ENCODE measurements at places on chromosomes 12 and 14. TPM values are rescaled to one million over a fixed set of nuclear protein-coding genes. Genes with fewer than 3 reads are reported as not detected.

- H3K36me3 ChIP-seq: no peaks in the 10 kb centered on the region
- DNase-seq: no peak
- H3K4me3 ChIP-seq: no peak overlapping the region
- H3K4me1 ChIP-seq: no peaks in the 10 kb centered on the region
- H3K27ac ChIP-seq: no peak overlapping the region
- no peaks in the 10 kb centered on the region for H3K27me3 ChIP-seq
Observed at GRCh38 chr12:112964915-112965314, 13.4 kb upstream of the OAS2 start.

DNA sequence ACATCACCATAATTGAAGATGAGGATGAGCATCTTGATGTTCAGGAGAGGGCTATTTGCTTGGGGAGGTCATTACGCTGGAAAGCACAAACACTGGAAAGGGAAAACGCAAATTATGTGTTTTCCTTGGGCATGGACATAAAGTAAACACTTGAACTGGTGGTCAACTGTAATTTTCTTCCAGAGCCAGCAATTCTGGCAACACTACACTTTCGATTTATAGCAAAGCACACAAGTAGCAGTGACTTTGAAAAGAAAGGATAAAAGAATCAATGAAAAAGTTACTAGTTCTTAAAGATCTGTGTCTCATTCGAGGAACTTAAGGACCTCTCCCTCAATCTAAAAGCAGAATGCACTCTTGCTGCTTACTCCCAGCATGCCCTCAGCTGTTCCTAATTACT lies 2.2 kb downstream of the CLEC14A start:
- H3K27ac ChIP-seq: peak overlapping the region; percentile 81
- no peaks in the 10 kb centered on the region for H3K36me3 ChIP-seq
- peaks cover 5% of the 10 kb centered on the region for H3K4me1 ChIP-seq
- peak overlapping the region; percentile 62 for H3K4me3 ChIP-seq
- DNase-seq: no peak

LDHB gene
- 229 TPM for total RNA-seq

DNA sequence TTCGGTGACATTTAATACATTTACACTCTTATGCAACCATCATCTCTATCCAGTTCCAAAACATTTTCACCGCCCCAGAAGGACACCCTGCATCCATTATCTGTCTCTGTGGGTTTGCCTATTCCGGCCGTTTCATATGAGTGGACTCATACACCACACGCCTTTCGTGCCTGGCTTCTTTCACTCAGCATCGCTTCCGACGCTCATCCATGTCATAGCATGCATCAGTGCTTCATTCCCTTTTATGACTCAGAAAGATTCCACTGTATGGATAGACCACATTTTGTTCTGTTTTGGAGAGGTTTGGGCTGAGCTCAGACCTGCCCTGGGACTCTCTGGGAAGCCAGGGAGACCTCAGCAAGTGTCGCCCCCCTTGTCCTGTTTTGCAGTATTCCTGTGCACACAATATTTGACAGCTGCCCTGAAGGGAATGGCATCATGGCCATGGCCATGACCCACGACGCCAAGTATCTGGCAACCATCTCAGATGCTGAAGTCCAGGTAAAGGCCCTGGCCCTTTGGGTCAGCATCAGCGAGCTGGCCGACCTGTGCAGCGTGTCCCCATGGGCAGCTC lies 23.8 kb downstream of the CFAP251 start:
- H3K27ac ChIP-seq: no peak overlapping the region
- no peaks in the 10 kb centered on the region for H3K36me3 ChIP-seq
- no peaks in the 10 kb centered on the region for H3K27me3 ChIP-seq
- H3K4me1 ChIP-seq: no peaks in the 10 kb centered on the region

GRCh38 chr12:94033101-94033500 lies 115.3 kb upstream of the PLXNC1 start:
- H3K27ac ChIP-seq: no peak overlapping the region
- no peaks in the 10 kb centered on the region for H3K27me3 ChIP-seq
- no peaks in the 10 kb centered on the region for H3K4me1 ChIP-seq
- H3K36me3 ChIP-seq: no peaks in the 10 kb centered on the region

All from gastrocnemius medialis (tissue), 4 donors.